ENCODE measurements at places on chromosomes 5 and 9. TPM values are rescaled to one million over a fixed set of nuclear protein-coding genes. Genes with fewer than 3 reads are reported as not detected.

COX7C gene
- 256 TPM for total RNA-seq

MTMR12 gene
- total RNA-seq = 27.8 TPM

IL3 gene
- total RNA-seq = not detected

CCL27 gene
- 0.15 TPM for total RNA-seq

C5orf58 gene
- not detected for total RNA-seq

IL31RA gene
- total RNA-seq = 3.3 TPM

PRRX2 gene
- 50.0 TPM for total RNA-seq

ORM2 gene
- not detected for total RNA-seq

ANKRD31 gene
- total RNA-seq = under 0.01 TPM

TAF1L gene
- under 0.01 TPM for total RNA-seq

SLC6A18 gene
- total RNA-seq = not detected

SNCB gene
- total RNA-seq = 0.33 TPM

BARHL1 gene
- not detected for total RNA-seq

FAM81B gene
- total RNA-seq = not detected

CCNJL gene
- total RNA-seq = 0.15 TPM

CA9 gene
- 2.3 TPM for total RNA-seq

HSPB3 gene
- total RNA-seq = 0.33 TPM
